ENCODE measurements at places on chromosomes 7 and 10.

- no peak for DNase-seq
Measured at GRCh38 chr10:100382553-100382952, 35.5 kb downstream of the SCD start.

DNA sequence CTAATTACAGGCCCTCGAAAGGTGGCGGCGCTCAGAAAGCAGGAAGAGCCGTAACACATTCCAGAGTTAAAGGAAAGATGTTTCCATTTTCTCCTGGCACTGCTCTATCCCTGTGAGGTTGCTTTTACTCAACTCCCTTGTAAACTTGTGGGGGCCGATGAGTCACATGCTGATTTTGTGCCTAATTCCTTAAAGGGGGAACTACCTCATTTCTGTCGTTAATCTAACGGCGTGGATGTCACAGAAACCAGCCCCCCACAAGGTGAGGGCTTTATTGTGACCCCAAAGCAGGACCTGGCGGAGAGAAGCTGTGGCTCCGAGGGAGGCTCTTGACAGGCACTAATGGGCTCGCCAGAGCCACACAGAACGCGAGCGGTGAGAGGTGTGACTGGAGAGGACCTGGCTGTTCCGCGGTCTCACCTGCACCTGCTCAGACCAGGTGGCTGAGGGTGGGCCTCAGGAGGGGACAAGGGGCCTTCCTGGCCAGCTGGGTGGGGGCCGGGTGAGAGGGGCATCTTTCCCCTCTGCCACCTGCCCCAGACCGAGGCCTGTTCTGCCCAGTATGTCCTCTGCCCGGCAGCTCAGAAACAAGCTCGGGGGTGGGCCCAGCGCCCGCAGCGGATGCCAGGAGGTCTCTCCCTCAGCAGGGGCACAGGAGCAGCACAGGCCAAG is 50.9 kb downstream of the CALML3 start:
- no peak for DNase-seq

DNA sequence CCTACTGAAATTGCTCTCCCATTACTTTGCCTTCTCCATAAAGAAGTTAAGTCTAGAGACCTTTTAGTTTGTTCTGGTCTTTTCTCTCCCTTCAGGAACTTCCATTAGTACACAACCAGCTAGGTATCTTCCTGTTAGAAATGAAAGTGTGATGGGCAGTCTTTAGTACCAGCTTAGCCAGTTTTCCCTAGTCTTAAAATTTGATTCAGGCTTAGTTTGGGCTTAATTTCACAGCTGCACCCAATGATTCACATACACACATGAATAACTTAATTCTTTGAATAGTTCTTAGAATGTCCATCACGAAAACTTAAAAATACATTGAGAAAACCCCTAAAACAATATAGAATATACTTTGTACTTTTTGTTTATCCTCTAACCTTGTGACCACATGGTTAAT is 2.4 kb upstream of the PPP1R9A start:
- DNase-seq: no peak

GRCh38 chr7:6278749-6279310 is 6.4 kb upstream of the CYTH3 start:
- no peak for DNase-seq

DNA sequence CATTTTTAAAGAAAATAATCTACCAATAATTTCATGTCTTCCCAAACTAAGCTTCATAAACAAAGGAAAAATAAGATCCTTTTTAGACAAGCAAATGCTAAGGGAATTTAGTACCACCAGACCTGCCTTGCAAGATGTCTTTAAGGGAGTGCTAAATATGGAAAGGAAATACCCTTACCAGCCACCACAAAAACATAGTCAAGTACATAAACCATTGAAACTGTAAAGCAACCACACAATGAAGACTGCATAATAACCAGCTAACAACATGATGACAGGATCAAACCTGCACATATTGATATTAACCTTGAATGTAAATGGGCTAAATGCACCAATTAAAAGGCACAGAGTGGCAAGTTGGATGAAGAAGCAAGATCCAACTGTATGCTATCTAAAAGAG is 586.5 kb upstream of the NRG3 start:
- DNase-seq: no peak

- no peak for DNase-seq
Measured at GRCh38 chr10:77602231-77602912, 35.2 kb downstream of the KCNMA1 start.

DNA sequence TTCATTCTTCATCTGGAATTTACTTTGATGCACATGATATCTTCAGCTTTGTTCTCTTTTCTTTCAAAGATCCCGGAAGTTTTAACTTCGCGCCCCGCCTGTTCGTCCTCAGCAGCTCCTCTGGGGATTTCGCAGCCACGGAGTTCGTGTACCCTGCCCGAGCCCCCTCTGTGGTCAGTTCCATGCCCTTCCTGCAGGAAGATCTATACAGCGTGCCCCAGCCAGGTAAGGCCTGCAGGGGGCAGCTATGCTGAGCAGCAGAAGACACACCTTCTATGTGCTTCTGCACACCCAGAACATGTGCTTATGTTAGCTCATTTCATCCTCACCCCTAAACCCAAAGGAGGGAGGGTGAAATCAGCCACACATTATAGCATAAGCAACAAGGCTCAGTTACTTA is 79.7 kb upstream of the LYZL2 start:
- no peak for DNase-seq

DNA sequence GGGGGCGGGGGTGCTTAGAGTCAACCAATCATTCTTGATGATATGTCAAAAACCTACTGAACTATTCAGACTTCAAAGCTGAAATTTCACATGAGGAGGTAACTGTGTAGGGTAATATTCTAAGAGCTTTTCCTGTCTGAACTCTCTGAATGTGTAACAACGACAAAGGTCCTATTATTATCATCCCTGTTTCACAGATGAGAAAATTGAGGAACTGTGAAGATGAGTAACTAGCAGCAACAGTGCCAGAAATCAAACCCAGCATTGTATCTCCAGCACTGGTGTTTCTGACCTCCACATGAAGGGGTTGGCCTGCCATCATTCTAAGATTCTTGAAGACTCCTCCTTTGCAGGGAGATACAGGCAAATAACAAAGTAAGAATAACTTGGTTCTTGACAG is 294.7 kb upstream of the AOAH start:
- DNase-seq: no peak

- no peak for DNase-seq
Measured at GRCh38 chr10:61921143-61921542, 19.6 kb downstream of the ARID5B start.
